AG09309 (cell line): ENCODE measurements at places on chromosomes 11 and 22.
A peak's percentile ranks its signal among the peaks of the same experiment; 100 is the strongest.

DNA sequence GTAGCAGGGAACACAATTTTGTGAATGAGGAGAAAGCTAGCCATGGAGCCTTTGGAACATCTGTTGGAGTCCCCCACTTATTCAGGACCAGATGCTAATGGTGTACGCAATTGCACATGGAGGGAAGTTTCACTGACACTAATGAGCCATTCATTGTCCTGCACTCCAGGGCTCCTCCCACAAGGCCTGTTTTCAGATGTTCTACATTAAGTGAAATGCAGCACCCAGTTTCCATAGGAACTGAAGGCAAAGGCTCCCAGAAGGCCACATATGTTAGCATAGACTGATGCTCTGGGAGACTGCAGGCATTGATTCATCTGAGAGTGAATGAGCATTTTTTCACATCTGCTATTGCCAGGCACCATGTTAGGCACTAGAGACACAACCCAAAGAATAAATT is 399.5 kb downstream of the ETS1 start:
- DNase-seq: no peak

DNA sequence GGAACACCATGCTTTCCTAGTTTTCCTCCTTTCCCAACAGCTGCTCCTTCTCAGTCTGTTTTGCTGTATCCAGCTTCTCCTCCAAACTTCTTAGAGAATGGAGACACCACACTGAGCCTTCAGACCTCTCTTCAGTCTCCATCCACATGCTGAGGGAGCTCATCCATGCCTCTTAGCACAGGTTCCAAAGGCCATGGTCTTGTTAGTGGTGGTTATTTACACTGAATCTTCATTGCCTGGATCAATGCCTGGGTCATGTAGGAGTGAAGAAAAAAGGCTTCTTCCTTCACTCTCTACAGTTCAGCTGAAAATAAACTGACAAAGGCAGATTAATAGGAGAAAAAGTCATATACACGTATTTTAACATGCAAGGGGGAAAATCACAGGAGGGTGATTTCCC is 3.1 kb upstream of the SAA4 start:
- no peak for DNase-seq

- no peak for DNase-seq
These were observed at the start of gene APOL1 for GRCh38 chr22:36252754-36253522. Gene APOL1 (plus strand): TSS chr22:36253133. CDS start chr22:36254956, 1,823 bp downstream.

DNA sequence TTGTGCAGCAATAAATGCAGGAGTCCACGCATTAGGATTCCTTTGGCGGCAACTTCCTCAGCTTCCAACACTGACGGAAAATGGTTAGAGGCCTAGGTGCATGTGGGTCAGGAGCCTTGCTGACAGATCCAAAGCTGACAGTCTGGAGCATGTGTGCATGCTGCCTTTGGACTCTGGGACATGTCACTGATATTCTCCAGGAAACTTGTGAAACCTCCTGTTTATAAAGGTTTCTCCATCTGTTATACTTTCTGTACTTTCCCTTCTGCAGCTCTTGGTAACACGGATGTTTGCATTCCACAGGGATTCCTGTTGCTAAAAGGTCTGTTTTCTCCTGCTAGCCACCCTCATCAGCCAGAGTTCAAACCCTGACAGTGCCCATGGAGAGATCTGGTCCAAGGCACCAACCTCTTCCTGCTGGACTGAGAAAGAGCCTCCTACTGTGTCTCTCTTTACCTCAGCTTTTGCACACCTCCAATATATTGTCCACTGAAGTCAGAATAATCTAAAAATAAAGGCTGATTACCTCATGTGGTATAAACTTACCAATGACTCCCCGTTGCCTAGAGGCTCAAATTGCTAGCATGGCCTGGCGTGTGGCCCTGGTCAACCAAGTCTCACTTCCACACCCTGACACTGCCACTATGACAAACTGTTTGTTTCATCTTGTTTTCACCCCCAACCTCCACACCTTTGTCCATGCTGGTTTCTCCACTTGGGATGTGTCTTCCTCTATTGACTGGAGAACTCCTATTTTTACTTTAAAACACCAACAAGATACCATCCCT is 31.1 kb upstream of the LYVE1 start:
- no peak for DNase-seq

DNA sequence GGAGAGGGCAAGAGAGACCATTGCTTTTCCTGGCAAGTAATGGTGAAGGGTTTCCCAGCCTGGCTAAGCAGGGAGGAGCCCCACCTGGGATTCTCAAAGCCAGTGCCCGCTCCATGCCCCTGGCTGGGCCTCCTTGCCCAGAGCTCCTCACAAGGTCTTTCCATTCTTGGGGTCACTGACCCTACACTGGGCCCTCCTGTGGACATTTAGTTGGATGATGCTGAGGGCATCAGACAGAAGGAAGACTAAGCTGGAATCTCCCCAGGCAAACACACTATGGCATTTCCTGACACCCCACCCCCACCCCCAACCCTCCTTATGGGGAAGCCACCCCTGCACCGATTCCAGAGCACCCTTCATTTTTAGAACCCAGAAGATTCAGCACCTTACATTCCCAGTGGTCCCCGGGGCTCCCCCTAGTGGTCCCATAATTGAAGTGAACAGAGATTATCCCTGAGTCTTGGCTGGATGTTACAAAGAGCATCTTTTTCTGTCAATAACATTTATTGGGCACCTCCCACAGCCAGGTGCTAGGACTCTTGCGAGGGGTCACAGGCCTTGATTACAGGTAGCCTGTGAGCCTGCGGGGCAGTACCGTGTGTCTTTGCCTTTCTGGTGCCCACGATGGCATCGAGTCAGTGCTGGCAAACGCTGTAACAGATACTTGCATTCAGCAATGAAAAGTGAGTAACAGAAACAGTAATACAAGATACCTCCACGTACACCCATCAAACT is 548.5 kb downstream of the BUD13 start:
- DNase-seq: no peak

- DNase-seq: no peak
These were observed 168.6 kb downstream of the ADAMTS15 start for GRCh38 chr11:130617001-130617400.

- no peak for DNase-seq
These were observed 7.2 kb downstream of the ELFN2 start for GRCh38 chr22:37419969-37420685.

DNA sequence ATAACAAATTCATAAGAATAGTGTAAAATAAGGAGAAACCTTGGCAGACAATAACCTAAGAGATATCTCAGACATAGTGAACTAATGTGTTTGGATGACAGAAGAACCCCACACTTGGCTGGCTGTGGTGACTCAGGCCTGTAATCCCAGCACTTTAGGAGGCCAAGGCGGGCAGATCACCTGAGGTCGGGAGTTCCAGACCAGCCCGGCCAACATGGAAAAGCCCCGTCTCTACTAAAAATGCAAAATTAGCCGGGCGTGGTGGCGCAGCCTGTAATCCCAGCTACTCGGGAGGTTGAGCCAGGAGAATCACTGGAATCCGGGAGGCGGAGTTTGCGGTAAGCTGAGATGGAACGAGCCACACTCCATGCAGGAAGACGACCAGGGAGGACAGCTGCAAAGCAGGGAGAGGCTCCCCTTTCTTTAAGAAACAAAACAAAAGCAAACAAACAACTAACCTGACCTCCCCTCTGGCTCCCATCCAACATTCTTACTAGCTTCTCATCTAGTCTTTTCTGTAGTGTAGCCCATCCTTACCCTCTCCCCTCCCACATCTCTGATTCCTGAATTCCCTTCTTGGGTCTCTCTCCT is 84.2 kb downstream of the ZNF280B start:
- no peak for DNase-seq

GRCh38 chr22:42820045-42820763 is 36.9 kb downstream of the ARFGAP3 start:
- peak; percentile 55 for DNase-seq

DNA sequence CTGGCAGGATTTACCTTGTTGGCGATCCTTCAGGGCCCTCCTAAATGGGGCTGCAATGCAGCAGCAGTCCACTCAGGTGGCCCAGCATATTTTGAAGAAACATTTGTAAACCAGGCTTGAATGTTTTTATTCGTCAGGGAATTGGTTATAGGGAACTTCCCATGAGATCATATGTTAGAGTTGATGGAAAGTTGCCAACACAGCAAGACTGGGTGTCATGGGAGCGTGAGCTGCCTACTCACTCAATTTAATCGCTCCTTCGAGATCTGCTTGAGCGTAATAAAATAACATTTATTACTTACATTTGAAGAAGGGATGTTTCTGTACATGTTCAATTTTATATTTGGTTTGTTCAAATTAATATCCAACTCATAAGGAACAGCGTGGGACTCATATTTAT is 19.4 kb downstream of the OR2AT4 start:
- DNase-seq: no peak

- no peak for DNase-seq
These were observed 105.2 kb downstream of the TRAF6 start for GRCh38 chr11:36404831-36405230.

DNA sequence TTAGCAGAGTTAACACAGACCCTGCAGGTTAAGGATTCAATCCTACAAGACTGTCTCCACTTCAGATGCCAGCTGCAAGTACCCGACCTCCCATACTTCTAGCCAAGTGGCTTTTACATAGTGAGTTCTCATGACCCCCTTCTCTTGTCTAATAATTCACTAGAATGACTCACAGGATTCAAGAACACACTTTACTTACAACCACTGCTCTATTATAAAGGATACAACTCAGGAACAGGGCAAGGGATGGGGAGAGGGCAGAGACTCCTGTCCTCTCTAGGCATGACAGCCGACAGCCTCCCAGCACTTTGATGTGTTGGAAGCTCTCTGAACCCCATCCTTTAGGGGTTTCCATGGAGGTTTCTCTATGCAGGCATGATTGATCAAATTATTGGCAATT is 60.0 kb downstream of the MYO18B start:
- no peak for DNase-seq

DNA sequence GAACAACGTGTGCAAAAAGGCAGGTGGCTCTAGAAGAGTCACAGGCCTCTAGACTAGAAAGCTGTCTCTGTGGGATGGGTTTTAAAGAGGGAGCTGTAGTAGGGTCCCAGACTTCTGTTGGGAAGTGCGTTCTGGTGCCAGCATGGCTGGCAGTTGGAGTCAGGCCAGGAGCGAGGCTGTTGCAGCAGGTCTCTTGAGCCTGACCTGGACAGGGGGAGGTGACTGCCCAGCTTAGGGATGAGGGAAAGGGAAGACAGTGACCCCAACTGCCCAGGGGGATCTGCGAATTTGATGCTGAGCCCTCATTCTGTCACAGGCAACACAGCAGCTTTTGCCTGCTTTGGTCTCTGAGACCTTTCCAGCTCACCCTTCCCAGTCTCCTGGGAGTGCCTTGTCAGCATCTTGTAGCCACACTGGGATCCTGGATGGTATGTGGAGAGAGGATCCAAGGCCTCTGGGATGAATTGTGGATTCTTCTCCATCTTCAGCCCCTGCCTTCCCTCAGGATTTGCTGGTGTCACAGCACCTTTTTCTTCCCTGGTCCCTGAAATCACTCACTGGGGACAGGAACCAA is 3.4 kb downstream of the TSKU start:
- no peak for DNase-seq

GRCh38 chr11:75673977-75674582 is 5.2 kb upstream of the MAP6 start:
- DNase-seq: peak; percentile 40

DNA sequence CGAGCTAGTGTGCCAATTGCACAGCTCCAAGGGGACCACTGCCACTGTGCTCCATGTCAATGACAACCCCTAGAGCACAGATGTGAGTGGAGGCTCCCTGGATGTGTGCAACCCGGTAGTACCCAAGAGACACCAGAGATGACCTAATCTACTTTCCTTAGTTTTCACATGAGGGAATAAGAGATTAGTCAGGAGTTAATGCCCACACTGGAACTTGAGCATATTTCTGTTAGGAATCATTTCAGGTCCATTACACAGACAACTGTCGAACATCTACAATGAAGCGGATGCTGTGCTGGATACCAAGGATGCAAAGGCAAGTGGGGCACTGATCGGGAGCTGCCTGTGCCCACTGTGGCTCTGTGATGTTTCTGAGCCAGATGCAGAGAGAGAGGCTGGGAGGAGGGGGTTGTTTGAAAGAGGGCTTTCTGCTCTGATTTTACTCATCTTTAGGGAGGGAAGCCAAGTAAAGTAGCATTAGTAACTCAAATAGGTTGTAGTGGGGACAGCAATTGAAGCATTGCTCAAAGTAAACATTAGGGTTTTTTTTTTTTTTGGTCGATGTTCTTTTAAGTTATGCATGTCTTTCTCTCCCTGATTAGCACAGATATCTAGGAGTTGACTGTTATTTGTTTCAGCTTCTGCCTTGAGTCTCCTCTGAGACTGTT is 82.5 kb upstream of the SORL1-AS1 start:
- DNase-seq: no peak

DNA sequence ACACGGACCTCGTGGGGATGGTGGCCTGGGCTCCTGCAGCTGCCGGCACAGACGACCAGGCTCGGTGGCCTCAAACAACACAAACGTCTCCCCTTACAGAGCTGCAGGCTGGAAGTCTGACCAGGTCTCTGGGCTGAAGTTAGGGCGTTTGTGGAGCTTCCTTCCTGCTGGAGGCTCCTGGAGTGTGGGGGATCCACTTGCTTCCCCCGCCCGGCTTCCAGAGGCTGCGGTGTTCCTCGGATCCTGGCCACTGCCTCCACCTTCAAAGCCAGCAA is 313.5 kb downstream of the CTTN start:
- DNase-seq: no peak

- no peak for DNase-seq
These were observed 74.4 kb upstream of the NTM start for GRCh38 chr11:131295986-131296385.

DNA sequence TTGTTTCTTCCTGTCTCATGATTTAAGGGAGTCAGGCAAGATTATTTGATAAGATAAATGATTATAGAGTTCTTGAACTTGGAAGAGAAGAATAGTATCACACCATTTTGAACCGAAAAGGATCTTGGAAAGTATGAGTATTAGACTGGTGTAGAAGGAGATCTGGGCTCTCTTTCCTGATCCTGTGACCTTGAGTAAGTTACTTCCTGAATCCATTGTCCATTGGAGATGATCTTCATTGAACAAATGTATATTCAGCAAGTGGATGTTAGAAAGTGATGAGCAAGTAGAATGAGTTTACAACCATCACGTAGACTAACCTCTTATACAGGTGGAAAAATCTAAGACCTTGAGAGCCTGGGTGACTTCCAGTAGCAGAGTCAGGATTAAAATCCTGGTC is 2.0 kb downstream of the ACO2 start:
- no peak for DNase-seq

GRCh38 chr11:26599425-26599824 is 27.4 kb upstream of the MUC15 start:
- DNase-seq: no peak

DNA sequence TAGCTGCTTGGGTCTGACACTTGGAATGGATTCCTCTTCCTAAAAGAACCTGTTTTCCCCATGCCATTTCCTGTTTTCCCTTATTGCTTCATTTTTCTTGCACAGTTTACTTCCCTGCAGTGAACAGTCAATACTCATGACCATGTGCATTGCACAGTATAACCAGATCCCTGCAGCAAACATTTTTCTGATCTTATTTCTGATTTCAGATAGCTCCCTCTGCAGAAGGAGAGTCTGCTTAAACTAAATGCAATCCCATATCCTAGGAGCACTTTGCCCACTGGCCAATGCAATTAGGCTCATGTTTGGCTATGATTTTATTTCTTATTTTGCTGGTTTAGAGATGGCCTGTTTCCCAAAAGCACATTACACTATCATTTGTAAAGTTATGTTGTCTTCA is 96.7 kb upstream of the CD44 start:
- DNase-seq: no peak

- DNase-seq: no peak
These were observed 6.9 kb upstream of the NFAM1 start for GRCh38 chr22:42439021-42439567.

- DNase-seq: no peak
These were observed 77.1 kb upstream of the OR9Q1 start for GRCh38 chr11:57946628-57947027.

GRCh38 chr11:68010090-68011041 is at the start of gene ALDH3B1:
Gene ALDH3B1 (plus strand): TSS chr11:68010327. CDS start chr11:68015298, 4,971 bp downstream.
- DNase-seq: no peak
